ENCODE measurements at places on chromosomes 5 and 9. TPM values are rescaled to one million over a fixed set of nuclear protein-coding genes. Genes with fewer than 3 reads are reported as not detected.

Gene TRIM7
- 1.2 TPM for total RNA-seq

Gene CBY3
- total RNA-seq = not detected

Gene SEMA4D
- total RNA-seq = 0.78 TPM

Gene SLC6A18
- not detected for total RNA-seq

Gene SOHLH1
- total RNA-seq = not detected

Gene PARP8
- 21.5 TPM for total RNA-seq

Gene CEP78
- total RNA-seq = 10.7 TPM

Gene PAPPA
- total RNA-seq = 201 TPM

Gene PCDHGC3
- 94.3 TPM for total RNA-seq

Gene MYMK
- total RNA-seq = not detected

Gene TMOD1
- 0.69 TPM for total RNA-seq

Gene UBE2QL1
- 0.03 TPM for total RNA-seq

Gene SPATA31E1
- total RNA-seq = not detected

Gene SLC22A4
- total RNA-seq = 0.78 TPM

Gene TMEM232
- total RNA-seq = 0.79 TPM

Gene ADAMTSL2
- 10.6 TPM for total RNA-seq

Gene TRMO
- 12.1 TPM for total RNA-seq

Gene LHX3
- total RNA-seq = not detected

Data from smooth muscle cell of the pulmonary artery (primary cell).